ENCODE measurements at places on chromosomes 7 and 10.

DNA sequence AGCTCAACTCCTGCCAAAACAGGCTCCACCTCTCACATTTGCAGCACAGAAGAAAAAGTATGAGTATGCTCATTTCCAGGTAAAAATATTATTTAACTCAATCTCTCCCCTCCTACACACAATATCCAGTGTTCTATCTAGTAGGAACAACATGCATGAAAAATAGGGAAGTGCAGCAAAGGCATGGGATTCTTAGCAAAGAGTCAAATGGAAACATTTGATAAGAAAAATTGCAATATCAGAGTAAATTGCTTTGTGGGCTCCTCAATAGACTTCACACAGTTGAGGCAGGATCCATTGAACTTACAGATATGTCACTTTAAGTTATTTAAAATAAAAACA, 150.9 kb downstream of the ANK3 start:
- DNase-seq, result no peak

DNA sequence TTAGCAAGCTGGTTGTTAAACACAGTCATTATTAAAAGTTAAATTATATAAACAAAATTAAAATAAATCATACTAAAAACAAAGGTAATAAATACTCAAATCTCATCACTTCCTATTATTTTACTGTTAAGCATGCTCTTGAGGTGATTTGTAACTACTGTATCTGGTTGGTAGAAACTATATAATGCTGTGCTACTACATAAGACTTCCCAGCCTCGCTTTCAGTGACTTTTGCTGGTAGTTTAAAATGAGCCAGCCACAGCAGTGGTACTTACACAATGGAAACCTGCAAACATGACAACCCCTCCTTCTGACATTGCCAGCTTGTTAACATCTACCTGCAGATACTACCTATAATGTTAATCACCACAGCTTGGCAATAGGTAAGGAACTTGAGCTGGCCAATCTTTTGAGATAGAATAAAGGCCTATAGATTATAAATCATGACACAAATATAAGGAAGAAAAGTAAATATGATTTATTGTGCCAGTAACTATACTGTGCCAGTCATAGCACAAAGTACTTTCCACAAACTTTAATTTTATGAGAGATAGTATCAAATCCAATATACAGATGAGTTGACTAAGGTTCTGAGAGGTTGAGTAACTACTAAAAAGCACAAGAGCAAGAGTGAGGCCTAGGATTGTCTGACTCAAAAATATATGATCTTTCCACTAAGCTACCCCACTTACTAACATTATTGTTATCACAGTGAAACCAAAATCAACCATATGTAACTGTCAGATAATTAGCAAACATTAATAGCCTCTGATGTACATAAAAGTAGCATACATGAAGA, 181.1 kb upstream of the ASAH2 start:
- DNase-seq, result no peak

DNA sequence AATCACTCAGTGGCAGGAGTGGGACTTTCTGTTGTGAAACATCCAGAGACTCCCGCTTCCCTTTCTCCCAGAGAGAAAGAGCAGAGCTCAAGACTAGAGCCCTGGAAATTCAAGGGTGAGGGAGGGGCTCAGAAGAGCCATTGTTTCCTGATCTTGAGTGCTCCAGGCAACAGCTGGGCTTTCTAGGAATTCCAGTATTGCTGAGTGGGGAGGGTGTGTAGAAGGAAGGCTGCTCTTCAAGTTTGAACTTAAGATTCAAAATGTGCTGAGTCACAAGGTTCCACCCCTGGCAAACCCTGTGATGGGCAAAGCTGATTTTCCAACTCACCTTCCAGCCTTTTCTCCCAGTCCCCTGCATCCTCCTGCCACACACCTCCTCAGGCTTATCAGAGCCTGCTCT, 42.3 kb upstream of the MSRB2 start:
- no peak for DNase-seq

- DNase-seq, result no peak
Observed at GRCh38 chr10:78712147-78712546, 356.6 kb upstream of the ZMIZ1 start.

DNA sequence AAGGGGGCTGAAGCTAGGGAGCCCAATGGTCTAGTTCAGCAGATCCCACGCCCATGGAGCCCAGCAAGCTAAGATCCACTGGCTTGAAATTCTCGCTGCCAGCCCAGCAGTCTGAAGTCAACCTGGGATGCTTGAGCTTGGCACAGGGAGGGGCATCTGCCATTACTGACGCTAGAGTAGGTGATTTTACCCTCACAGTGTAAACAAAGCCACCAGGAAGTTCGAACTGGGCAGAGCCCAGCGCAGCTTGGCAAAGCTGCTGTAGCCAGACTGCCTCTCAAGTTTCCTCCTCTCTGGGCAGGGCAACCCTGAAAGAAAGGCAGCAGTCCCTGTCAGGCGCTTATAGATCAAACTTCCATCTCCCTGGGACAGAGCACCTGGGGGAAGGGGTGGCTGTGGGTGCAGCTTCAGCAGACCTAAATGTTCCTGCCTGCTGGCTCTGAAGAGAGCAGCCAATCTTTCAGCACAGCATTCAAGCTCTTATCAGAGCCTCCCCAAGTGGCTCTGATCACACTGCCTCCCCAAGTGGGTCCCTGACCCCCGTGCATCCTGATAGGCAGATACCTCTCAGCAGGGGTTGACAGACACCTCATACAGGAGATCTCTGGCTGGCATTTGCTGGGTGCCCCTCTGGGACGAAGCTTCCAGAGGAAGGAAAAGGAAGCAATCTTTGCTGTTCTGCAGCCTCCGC, 167.8 kb downstream of the CCDC71L start:
- DNase-seq, result no peak

DNA sequence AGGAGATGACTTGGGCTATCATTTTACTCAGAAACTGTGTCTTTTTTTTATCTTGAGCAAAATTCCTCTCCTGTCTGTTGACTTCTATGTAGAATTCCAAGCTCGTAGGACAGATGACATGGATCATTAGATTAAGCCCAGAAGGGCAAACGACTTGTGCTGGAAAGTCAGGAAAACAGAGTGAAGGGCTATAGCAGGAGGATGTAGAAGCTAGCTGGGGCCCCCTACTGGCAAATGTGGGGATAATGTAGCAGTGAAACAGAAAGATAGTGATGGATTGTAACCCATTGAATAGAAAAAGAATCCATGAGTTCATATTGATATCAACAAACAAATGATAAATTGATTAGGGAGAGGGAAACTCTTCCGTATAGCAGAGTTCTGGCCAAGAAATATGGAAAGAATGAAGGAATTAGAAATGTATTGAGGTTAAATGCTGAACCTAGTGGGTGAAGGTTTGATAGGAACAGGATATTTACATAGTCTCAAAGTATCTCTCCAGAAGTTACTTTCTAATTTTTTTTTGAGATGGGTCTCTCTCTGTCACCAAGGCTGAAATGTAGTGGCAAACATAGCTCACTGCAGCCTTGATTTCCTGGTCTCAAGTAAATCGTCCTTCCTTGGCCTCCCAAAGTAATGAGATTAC, 103.6 kb downstream of the LYZL1 start:
- no peak for DNase-seq

GRCh38 chr10:115953281-115953680, 319.7 kb downstream of the GFRA1 start:
- no peak for DNase-seq

All from AG04449 (cell line).